ENCODE measurements at places on chromosomes 1 and 21. TPM values are rescaled to one million over a fixed set of nuclear protein-coding genes. Genes with fewer than 3 reads are reported as not detected.

DNA sequence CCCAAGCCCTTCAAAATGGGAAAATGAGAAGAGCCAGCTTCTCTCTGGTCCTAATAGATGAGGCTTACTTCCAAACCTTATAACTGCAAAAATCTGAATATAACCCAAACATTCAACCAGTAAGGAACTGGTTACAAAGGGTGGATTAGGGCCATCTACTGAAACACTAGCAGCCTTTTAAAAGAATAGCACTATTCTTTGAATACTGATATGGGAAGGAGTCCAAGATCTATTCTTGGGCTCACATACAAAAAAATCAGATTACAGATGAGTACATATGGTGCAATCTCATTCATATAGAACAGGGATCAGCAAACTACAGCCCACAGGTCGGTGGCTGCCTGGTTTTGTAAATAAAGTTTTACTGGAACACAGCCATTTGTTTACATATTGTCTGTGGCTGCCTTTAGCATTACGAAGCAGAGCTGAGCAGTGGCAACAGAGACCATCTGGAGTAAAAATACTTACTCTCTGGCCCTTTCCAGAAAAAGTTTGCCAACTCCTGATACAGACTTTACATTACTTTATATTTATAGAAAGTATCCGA, 167.7 kb downstream of the ZSCAN20 start:
- DNase-seq = no peak

The NENF gene
- 75.4 TPM for total RNA-seq

DNA sequence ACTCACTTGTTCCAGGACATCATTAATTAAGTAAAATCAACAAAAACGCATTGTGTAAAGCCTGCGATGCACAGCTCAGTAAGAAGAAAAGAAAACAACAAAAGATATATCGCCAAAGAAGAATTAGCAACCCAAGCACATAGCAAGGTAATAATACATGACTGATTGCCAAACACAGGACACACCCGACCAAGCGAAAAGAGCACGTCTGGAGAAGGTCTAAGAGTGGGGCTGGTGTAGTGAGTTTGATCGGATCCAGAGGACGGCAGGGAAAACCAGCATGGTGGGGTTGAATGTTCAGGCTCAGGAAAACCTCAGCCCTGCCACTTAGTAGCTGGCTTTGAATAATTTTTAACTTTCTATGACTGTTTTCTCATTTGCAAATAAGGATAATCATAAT, 69.8 kb downstream of the JAK1 start:
- no peak for DNase-seq

The AMY2A gene
- total RNA-seq = not detected

- DNase-seq = no peak
Observed at GRCh38 chr1:111862599-111862998, 106.9 kb downstream of the DDX20 start.

DNA sequence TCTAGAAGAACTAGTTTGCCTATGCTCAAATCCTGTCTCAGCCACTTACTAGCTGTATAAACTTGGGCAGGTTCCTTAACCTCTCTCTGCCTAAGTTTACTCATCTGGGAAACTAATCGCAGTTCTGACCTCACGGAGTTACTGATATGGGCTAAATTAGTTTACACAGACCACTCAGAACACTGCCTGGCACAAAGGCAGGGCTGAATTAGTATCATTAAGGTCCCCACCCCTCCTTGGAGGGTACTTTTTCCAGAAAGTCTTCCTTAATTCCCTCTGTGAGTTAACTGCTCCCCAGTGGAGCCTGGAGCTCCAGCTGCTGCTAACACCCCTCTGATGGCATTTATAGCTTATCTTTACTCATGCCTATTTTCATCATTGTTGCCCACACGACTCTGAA, 40.3 kb downstream of the SSBP3 start:
- no peak for DNase-seq

DNA sequence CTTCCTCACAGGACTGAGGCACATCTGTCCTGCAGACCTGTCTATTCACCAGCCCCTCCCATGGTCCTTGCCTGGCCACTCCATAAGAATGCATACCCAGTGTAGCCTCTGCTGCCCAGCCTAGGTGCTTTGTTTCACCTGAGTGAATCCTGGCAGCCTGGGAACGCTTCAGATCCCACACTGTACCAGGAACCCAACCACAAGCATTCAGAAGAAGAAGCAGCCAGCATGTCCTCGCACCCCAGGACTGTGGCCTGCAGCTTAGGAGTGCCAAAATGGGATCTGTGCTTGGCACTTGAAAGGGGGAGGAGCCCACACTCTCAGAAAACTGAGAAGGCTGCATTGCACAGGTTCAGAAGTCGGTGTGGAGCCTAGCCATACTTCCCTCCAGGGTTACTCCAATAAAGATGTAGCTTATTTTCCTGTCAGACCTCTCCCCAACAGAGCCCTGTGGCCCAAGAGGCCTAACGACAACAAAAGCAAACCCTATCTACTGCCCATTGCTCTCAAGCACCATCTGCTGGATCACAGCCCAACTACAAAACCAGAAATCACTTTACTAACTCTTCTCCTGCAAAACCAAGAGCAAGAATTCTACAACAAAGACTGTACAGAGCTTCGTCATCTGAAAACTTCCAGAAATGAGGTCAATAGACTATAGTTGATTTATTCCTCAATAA, 923.1 kb upstream of the NEGR1 start:
- DNase-seq = no peak

The KRTAP11-1 gene
- not detected for total RNA-seq

DNA sequence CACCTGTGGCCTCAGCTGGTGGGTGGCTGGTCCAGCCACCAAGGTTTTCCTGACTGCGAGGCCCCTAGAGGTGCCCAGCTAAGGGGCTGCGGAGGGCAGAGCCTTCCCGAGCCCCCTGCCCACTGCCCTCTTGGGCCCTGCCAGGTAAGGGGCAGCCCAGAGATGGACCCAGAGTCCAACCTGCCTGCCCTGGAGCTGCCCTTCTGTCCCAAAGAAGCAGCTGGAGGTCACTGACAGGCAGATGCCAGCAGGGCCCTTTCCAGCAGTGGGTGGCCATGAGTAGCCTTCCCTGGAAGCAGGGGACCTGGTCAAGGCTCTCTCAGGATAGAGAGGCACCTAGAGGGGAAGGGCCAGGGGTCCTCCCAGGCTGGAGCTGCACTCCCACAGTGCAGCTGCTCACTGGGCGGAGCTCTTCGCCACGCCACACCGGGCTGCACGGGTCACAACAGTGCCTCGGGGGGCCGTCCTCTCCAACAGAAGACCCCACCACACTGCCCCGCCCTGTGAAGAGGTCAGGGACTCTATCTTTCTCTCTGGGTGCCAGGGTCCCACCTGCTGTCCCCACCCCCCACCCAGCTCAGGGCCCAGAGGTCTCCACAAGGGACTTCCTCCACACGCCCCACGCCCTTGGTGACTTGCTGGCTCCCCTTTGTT, 10.9 kb upstream of the GNB1 start:
- no peak for DNase-seq

The LCE1A gene
- total RNA-seq = not detected

DNA sequence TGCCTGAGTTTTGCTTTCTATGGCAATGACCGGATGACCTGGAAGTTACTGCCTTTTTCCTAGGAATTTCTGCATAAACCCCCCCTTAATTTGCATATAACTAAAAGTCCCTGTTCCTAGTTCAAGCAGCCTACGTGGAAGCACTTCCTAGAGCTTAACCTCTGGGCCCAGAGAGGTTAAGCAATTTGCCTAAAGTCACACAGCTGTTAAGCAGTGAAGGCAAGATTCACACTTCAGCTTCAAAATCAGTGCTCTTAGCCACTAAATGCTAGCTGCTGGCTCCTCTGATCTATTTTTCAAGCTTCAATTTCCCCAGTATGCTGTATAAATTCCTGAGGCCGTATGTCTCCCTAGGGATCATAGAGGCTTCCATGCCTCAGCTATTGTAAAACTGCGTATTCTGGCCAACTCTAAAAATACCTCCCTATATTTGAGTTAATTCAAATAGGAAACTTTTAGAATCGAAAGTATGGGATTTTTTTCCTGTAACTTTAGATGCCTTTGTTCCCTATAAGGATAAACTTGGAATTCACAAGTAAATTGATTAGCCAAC, 53.1 kb upstream of the CD5L start:
- no peak for DNase-seq

- DNase-seq = no peak
Observed at GRCh38 chr1:235057385-235058306, 71.0 kb downstream of the TOMM20 start.

GRCh38 chr1:97202481-97203380, 481.1 kb downstream of the PTBP2 start:
- DNase-seq = no peak

The IPO13 gene
- total RNA-seq = 27.1 TPM

DNA sequence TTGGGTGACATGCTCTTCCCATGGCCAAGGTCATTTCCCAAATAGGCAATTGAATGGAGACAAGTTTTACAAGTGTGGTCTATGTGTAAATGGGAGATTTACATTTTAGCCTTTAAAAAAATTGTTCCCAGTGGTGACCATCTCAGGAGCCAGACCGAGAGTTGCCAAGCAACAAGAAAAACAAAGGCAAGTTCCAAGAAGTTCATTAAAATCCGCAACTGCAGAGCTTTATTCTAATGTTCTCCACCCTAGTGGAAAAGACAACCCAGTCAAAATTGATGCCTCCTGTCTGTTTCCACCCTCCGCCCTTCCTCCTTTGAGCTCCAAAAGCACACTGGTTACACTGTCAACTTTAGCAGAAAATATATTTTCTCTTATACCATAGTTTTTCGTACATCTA, 33.2 kb upstream of the CD55 start:
- DNase-seq = no peak

The MROH9 gene
- total RNA-seq = not detected

DNA sequence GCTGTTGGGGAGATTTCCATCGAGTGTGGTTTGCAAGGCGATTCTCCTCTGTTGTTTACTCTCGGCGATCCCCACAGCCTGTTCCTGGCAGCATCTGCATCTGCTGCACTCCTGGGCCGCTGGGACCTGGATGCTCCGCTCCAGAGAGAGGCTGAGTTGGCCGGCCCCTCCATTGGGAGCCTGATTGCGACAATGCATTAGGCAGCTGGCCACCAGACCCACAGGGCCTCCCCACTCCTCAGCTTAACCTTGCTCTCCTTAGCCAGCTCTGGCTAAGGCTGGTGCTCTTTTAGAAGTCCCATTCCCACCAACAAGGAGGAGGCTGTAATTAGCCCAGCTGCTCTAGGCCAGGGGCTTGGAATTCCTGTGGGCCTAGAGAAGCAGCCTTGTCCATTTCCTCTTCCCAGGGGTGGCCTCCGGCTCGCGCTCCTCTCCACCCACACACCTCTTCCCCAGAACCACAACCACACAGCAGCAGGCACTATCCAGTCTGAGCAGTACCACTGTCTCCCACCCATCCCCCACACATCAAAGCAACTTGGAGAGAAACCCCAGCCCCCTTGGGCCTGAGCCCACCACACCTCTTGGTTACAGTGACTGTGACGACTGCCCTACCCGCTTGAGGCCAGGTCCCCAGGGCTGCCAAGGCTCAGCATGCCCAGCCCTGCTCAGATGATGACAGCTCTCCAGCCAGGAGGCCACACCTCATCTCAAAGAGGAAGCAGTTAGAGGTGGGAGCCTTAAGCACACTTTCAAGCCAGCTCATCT, 193.8 kb upstream of the EDN2 start:
- DNase-seq = no peak

DNA sequence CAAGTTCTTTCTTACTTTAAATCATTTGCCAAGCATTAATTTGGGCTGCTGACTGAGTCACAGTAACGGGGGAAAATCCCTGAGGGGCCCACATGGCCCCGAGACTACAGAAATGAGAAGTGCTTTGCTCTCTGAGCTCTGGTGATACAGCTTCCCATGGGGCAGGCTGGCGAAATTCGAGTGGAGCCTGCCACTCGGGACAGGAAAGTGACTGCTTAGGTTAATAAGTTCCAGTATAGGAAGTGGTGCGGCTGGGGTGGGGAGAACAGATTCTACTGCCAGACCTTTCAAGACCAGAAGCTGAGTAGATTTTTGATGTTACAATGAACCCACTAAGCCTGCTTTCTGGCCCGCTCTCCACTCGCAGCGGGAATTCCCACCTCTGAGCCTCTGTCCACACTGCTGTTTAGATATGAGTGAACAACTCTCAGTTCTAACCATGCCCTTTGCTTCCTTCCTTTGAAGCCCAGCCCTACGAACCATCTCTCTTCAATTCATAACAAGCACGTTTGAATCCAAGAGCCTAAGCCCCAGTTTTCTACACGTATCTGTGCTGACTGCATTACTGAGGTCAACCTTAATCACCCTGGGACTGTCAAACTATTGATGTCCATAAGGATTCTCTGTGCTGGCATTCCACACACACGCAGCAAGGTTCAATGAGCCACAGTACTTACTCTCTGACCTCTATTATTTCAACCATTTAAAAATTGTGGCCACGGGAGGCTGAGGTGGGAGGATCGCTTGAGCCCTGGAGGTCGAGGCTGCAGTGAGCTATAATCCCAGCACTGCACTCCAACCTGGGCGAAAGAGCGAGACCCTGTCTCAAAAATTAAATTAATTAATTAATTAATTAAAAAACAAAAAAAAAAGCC, 9.6 kb downstream of the ZBTB17 start:
- no peak for DNase-seq

The TEDDM1 gene
- not detected for total RNA-seq

- no peak for DNase-seq
Observed at GRCh38 chr1:177786176-177786745, 183.6 kb downstream of the SEC16B start.

DNA sequence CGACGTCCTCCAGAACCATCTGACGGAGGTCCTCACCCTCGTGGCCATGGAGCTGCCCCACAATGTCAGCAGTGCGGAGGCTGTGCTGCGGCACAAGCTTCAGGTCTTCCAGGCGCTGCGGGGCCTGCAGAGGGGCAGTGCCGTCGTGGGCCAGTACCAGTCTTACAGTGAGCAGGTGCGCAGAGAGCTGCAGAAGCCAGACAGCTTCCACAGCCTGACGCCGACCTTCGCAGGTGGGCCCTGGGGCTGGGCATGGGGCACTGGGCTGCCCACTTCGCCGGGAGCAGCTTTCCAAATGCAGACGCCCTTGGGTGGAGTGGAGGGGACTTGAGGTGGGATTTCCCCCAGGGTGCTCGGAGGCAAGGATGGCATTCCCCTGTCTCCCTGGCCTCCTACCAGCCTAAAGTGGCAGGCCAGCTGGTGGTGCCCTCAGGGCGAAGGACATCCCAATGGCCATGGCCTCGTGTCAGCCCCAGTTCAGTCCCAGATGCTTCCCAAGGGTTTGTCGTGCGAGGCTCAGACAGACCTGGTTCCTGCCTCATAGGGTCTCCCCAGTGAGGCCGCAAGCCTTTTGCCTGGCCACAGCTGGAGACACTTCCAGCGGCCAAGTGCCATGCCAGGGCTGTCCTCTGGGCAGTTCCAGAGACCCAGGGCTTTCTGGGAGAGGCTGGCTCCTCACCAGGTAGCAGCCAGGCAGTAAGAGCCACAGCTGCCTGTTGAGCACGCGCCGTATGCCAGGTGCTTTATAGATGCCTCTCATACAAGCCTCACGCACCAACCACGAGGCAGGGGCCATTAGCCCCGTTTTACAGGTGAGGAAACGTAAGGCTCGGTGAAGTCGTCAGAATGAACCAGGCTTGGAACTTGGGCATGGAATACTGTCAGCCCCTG, 27.8 kb downstream of the H6PD start:
- DNase-seq = no peak

GRCh38 chr1:174265282-174265681, 106.0 kb downstream of the RABGAP1L start:
- DNase-seq = no peak

GRCh38 chr21:24825348-24825747, 781.9 kb downstream of the MRPL39 start:
- no peak for DNase-seq

The LHX4 gene
- total RNA-seq = not detected

Measured in glomerular endothelial cell (primary cell).